ENCODE measurements at places on chromosomes 13 and 19.

DNA sequence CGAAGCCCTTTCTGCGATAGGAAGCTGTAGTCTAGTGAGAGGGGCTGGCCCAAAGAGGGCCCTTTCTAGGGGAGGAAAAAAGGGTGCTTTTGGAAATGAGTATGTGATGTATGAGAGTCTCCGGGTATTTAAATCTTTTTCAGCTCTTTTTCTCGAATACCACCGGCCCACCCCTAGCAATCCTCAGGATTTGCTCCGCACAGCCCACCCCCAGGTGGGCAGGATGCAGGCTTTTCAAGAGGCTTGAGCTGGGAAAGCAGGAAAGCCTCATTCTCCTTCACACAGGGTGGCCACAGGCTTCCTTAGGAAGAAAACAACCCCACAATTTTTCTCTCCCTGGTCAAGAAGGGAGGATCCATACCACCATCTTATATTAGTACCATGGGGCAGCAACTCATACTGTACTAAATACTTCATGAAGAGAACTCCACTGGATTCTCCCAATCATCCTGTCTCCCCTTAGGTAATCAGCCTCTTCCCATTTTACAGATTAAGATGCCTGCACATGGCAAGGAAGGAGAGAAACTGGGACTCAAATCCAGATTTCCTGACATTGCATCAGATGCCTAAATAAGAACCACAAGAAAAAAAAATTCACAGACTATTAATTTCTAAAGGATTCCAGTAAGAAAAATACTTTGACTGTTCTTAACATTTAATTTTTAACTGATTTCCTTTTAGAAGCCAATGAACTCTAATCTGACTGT is 84.4 kb downstream of the STK24 start:
- DNase-seq = no peak

GRCh38 chr19:41862445-41862986 is 2.5 kb downstream of the RPS19 start:
- no peak for DNase-seq

DNA sequence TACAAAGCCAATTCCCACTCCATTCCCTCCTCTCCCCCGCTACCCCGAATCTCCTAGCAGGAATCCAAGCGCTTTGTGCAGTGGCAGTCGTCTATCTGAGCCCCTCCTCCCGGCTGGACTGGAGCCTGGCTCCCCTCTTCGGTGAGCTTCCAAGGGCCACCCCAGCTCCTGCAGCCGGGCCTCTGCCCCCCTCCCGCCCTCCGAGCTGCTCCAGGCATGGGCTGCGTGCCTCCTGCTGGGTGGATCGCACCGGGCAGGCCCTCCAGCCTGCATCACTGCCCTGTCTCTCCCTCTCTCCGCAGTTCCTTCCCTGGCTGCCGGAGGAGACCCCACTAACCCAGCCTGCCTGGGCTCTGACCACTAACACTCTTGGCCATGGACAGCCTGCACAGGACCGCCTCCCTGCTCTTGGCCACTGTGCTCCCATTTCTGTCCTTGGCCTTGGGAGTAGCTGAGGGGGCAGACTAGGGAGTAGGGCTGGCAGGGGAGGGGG is 12.9 kb upstream of the LENG8 start:
- no peak for DNase-seq

GRCh38 chr19:35462476-35462953 is 14.5 kb downstream of the FFAR2 start:
- no peak for DNase-seq

- no peak for DNase-seq
These were observed 16.9 kb downstream of the CERS1 start for GRCh38 chr19:18878858-18879578.

DNA sequence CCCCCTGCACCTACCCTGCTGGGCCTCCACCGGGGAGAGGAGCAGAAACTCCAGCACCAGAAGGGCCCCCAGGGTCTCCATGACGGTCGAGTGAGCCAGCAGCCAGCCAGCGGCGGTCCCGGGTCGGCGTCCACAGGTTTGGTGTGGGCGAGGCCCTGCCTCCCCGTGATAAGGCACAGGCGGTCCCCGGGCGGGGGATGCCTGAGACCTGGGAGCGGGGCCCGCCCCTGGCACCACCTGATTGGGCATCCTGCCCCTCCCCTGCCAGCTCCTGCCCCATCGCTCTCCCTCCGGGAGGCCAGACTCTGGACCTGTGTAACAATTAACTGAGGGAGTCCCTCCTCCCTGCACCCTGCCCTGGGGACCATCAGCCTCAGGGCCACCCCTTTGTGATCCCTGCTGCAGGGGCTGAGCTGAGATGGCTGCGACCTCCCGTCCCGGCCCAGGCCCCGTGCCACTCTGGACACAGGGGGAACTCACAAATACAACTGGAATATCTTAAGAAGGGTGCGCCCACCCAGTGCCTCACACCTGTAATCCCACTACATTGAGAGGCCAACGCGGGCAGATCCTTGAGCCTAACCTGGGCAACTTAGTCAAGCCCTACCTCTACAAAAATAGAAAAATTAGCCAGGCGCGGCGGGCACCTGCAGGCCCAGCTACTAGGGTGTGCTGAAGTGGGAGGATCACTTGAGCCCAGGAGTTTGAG is at the start of gene SMIM24:
TSS of gene SMIM24 (minus strand) at position 143 of the 709 bp plus-strand sequence. CDS start at position 81, 62 bp downstream.
- no peak for DNase-seq

DNA sequence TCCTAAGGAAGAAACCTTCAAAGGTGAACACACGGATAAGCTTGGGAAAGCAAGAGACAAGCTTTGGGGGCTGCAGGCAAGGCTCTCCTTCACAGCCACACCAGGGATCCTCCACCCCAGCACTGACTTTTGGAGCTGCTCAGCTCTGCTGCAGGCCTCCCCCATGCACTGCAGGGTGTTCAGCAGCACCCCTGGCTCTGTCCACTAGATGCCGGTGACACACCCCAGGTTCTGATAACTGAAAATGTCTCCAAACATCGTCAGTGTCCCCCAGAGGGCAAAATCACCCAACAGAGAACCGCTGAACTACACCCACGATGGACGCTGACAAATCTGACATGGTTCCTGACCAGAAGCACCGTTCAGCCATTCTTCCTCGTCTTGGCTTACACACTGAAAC is 90.5 kb downstream of the STK24 start:
- DNase-seq = no peak

DNA sequence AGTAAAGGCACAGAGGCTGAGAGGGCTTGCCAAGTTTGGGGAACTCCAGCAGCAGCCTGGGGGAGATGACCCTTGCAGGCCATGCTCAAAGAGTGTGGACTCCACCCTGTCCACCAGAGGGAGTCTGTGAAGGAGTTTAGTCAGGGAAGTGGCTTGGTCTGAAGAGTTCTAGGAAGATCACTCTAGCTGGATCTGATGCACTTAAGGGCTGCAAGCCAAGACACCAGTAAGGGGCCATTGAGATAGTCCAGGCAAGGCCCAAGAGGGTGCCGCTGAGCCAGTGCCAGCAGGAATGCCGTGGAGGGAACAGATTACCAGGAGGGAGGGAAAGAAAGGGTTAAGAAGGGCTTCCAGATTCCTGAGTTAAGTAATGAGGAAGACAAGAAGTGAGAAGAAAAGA is 68.7 kb downstream of the ZAR1L start:
- DNase-seq = peak; percentile 77

DNA sequence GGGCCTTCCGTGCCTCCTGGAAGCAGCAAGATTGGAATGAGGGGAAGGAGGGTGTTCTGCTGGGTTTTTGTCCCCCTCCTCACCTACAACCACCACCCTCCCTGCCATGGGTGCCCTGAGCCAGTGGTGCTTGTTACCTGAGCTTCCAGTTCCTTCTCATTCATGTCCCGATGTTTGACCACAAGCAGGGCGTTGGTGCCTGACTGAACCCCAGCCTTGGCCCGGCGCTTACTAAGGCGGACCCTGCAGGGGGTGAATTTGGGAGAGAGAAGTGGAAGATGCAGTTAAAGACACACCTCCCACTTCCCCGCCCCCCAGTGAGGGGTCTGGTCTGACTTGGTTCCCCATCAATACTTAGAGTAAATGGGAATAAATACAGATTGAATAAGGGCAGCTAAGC is 4.3 kb downstream of the PAF1 start:
- no peak for DNase-seq

- no peak for DNase-seq
These were observed 21.7 kb downstream of the SIPA1L3 start for GRCh38 chr19:37928527-37929286.

DNA sequence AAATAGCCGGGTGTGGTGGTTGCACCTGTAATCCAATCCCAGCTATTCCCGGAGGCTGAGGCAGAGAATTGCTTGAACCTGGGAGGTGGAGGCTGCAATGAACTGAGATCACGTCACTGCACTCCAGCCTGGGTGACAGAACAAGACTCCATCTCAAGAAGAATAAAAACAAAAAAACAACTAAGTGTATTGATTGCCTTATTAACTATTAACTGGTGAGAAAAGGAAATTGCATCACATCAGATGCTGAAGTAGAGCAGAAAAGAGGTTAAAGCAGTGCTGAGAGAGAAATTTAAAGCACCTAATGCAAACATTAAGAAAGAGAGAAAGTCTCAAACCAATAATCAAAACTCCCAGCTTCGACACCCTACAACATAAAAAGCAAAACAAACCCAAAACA is 38.3 kb downstream of the KPNA3 start:
- no peak for DNase-seq

- DNase-seq = peak; percentile 22
These were observed 808 bp downstream of the DNMT1 start for GRCh38 chr19:10193790-10194499.

DNA sequence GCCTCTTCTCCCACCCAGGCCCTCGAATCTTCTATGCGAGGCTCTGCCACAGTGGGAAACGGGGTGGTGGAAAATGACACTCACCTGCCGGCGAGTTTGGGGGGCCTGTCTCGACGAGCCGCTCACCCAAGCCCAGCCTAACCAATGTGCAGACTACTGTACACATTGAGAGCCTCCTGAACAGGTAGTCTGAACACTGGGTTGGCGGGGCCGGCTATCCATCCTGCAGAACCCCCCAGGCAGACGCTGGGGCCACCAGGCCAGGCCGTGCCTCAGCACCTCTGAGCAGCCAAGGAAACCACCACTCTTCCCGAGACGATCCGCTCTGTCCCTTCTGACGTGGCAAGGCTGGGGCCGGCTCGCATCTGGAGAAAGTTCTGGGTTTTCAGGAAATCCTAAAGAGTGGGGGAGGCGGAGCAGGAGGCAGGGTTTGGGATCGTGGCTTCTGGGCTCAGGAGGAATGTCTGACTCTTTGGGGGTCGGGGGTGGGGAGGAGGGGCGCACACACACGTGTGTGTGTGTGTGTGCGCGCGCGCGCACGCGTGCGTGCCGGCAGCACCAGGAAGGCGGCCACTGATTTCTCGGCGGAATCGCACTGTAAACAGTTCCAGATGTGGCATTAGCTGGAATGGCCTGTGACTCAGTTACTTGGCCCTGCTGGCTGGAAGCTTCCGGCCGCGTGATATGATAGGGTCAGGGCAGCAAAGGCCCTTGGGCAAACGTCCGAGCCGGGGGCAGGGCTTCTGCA is 18.5 kb downstream of the TMED1 start:
- no peak for DNase-seq

DNA sequence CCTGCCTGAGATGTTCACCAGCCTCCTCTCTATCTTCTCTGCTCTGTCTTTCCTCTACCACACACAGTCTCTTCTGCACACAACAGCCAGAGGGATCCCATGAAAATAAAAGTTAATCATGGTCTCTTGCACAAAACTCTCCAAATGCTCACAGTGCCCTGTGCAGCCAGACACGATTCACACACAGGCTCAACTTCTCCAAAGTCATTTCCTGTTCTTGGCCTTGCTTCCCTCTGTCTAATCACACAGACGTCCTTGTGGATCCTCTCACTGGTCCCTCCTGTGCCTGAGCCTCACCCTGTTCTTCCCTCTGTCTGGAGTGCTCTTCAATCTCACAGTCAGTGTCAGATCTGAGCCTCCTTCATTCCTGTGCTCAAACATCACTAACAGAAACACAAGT is 7.8 kb downstream of the SIGLEC12 start:
- DNase-seq = no peak

- DNase-seq = no peak
These were observed 22.3 kb upstream of the SLC46A3 start for GRCh38 chr13:28741084-28741491.

DNA sequence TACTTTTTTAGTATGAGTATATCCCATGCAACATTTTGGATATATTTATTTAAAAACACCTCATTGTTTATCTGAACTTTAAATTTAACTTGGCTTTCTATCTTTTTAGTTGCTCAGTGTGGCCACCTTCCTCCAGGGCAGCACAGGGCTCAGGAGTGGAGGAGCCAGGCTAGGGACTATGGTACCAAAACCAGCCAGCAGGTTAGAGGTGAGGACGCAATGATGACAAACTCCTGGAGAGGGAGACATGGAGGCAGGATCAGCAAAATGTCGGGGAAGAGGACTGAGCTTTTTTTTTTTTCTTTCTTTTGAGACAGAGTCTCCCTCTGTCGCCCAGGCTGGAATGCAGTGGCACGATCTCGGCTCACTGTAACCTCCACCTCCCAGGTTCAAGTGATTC is 29.6 kb upstream of the CALM3 start:
- DNase-seq = peak; percentile 35

Data from endothelial cell (in vitro differentiated cells).